ENCODE measurements at places on chromosomes 13 and 19.

DNA sequence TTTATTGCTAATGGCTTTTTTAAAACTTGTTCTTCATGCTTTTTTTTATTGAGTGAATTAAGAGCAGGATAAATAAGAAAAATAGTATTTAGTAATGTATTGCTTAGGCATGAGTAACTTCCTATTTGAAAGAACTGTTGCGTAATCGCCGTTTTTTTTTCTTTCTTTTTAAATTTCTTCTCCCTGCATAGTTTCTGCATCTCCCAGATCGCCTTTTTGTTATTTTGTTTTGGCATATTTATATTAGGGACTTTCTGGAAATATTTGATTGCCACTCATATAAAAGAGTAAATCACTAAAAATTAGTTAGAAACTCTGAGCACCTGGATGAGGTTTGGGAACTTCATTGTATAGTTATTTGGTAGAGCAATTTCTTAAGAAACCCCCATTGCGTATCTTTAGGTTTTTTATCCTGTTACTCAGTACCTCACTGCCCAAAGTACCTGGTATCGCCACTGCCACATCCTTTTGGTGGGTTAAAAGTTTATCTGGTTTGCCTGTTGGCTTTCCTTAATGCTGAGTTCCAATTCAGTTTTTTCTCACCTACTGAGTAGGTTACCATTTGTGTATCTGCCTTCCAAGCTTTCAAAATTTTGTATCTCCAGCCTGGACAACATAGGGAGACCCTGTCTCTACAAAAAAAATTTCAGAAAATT, 36.2 kb upstream of the LPAR6 start:
- DNase-seq = no peak

- no peak for DNase-seq
Observed at GRCh38 chr19:38711726-38712153, 32.5 kb downstream of the CAPN12 start.

DNA sequence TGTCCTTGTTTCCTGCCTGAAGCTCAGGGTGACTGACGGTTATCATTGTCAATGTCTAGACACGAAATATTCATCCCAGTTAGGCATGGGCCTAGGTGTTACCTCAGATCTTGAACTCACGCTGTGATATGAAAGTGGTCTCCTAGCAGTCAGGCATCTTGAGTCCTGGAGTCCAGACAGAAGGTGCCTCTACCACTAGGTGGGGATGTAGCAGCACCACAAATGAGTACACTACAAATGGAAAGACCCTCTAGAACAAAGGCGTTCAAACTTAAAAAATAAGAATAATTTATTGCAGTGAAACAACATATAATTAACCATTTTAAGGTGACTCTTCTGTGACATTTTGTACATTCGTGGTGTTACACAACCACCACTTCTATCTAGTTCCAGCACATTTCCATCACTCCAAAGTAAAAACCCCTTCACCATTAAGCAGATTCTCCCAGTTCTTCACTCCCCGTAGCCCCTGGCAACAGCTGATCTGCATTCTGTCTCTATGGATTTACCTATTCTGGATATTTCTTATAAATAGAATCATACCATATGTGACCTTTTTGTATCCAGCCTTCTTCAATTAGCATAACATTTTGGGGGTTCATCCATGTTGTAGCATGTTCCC, 11.9 kb upstream of the FRY start:
- peak; percentile 73 for DNase-seq

DNA sequence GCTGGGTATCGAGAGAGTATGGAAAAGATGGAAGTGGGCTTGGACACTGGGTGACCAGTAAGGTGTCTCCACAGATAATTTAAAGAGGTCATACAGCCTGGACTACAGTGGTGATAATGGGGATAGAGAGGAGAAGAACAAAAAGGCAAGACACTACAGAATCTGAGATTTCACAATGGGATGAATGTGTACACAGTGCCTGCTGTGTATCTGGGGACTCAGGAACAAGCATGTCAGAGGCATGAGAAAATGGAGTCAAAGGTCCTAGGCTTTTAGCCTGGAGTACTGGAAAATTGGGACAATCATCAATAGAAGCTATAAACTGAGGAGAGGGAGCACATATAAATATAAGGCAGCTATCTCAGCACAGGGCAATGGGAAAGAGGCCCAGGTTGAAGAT, 69.4 kb downstream of the TSC22D1 start:
- DNase-seq = no peak

GRCh38 chr19:41476583-41476982, 33.6 kb downstream of the ERICH4 start:
- DNase-seq = no peak

GRCh38 chr19:27964185-27964584, 1248.8 kb downstream of the UQCRFS1 start:
- DNase-seq = no peak

DNA sequence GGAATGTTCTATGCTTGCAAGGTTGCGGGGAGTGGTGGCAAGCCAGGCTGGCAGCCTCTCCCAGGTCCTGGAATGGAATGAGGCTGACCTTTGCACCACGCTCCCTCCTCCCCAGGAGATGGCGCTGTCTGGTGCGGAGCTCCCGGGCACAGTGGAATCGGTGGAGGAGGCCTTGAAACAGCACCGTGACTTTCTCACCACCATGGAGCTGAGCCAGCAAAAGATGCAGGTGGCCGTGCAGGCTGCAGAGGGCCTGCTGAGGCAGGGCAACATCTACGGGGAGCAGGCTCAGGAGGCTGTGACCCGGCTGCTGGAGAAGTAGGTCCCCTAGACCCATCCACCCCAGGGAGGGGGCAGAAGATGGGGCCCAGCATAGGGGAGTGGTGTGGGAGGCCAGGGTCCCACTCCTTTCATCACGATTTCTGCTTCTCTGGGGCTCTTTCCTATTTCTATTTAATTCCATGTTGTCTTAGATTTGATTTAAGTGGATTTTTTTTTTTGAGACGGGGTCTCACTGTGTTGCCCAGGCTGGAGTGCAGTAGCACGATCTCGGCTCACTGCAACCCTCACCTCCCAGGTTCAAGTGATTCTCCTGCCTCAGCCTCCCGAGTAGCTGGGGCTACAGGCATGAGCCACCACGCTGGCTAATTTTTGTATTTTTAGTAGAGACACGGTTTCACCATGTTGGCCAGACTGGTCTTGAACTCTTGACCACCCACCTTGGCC, 53.2 kb upstream of the SHKBP1 start:
- peak; percentile 88 for DNase-seq

GRCh38 chr13:29589234-29589633, 6.3 kb downstream of the SLC7A1 start:
- DNase-seq = no peak

DNA sequence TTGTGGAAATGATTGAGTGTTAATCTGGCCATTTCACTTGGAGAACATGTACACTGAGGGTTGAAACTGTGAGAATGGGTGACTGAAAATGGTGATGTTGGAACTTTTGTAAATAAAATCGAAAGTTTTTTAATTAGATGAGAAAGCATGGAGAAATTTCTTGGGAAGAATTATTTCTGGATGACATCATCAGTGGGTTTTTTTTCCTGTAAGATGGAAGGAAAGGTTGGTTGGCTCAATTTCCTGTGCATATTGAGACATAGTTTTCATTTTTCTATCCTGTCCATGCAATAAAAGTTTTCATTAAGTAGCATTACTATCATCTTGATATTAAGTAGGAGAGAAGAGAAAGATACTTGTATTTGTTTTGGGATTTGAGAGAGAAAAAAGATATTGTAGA, 120.6 kb upstream of the HTR2A start:
- no peak for DNase-seq

GRCh38 chr13:26382366-26382765, 128.4 kb downstream of the CDK8 start:
- no peak for DNase-seq

DNA sequence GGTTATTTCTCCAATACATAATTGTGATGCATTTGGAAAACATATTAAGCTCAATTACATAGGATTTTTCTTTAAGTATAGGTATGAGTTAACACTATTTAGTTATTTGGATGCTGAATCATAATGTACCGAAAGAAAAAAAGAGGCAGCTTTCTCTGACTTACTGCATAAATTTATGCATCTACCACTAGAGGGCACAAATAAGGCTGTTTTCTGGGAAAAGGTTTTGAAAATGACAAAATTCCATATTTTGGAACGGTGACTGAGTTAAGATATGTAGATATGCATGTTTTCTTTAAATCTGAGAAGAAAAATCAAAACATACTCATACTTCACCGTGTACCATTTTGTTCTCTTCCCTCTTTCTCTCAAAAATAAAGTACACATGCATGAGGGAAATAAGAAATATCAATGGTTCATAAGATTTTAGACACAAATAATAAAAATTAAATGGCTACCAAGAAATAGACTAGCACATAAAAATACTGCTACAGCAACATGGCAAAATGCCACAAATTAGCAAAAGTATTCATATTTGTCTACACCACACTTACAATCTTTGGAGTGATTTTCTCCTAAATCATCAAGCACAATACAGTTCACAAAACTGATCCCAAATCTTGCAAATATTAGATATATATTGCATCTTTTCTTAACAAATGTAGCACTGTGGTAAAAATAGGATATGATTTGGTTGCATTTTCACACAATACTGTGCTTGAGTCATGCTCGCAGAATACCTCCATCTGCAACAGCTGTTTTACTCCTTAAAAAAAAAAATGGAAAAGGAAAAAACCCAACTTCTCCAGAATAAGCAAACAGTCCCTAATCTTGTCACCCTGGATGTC, 260.0 kb downstream of the FGF14 start:
- DNase-seq = no peak

DNA sequence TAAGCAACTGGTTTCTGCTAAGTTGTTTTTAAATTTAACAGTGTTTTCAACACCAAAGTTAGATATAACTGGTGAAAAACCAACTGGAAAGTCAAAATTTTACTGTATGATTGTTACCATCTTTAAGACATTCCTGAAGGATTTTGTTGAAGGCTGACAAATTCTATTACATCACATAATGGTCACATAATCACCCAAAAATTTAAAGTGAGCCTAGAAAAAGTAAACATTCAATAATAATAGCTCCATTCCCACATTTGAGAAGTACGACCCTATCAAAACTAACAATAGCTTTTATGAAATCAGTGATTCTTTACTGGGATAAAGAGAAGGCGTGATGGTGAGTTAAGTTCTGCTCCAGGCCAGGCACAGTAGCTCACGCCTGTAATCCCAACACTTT, 51.6 kb downstream of the USP12 start:
- no peak for DNase-seq
